ENCODE measurements at places on chromosomes 11 and 22. TPM values are rescaled to one million over a fixed set of nuclear protein-coding genes. Genes with fewer than 3 reads are reported as not detected.

GRCh38 chr22:28904211-28904896 lies 21.0 kb downstream of the ZNRF3 start:
- peak; percentile 28 for DNase-seq

DNA sequence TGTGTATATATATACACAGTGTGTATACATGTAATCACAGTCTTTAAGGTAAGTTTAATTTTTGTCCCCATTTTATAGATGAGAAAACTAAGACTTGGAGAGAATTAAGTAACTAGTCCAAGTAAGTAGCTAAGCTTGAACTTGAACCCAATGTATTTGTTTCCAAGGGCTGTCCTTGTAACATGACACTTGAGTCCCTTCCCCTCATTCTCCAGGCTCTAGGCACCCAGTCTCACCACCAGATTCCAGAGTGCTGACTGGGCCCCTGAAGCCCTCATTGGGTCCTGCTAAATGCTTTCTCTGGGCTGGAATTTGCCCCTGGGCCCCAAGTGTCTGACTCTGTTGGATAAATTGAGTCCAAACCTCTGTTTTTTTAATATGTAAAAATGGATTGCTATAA lies 45.5 kb downstream of the ADM start:
- DNase-seq = peak; percentile 61

- DNase-seq = no peak
Measured at GRCh38 chr11:75574698-75575602, 12.9 kb downstream of the SERPINH1 start.

DNA sequence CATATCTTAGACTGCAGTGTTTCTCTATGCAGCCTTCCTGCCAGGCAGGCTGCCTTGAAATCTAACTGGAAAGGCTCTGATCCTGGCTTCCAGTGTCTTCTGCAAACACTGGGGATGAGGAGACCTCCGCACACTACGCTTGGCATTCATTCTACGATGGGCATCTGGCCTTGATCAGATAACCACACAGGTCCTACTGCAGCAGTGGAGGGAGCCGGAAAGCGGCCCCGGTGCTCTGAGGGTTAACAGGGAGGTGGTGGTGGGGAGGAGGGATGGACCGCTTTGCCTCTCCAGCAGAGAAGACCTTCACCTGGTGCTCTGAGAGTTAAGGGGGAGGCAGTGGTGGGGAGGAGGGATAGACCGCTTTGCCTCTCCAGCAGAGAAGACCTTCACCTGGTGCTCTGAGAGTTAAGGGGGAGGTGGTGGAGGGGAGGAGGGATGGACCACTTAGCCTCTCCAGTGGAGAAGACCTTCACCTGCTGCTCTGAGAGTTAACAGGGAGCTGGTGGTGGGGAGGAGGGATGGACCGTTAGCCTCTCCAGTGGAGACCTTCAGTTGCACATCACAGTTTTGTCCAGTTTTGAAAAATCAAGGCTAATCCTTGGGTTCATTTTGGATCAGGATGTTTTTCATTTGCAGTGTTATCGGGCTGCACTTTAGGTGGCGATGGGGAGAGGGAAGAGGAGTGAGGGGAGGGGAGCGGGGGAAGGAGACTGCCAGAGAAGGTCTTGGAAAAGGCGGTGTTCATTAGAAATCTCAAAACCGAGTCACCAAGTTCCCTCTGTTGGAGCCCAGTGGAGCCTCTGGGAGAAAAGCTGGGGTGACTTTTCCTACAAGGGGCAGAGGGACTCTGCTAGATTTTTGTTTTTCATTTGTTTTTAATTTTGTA lies 5.6 kb downstream of the GAL start:
- DNase-seq = no peak

- no peak for DNase-seq
Measured at GRCh38 chr11:79592824-79593223, 152.0 kb upstream of the TENM4 start.

DNA sequence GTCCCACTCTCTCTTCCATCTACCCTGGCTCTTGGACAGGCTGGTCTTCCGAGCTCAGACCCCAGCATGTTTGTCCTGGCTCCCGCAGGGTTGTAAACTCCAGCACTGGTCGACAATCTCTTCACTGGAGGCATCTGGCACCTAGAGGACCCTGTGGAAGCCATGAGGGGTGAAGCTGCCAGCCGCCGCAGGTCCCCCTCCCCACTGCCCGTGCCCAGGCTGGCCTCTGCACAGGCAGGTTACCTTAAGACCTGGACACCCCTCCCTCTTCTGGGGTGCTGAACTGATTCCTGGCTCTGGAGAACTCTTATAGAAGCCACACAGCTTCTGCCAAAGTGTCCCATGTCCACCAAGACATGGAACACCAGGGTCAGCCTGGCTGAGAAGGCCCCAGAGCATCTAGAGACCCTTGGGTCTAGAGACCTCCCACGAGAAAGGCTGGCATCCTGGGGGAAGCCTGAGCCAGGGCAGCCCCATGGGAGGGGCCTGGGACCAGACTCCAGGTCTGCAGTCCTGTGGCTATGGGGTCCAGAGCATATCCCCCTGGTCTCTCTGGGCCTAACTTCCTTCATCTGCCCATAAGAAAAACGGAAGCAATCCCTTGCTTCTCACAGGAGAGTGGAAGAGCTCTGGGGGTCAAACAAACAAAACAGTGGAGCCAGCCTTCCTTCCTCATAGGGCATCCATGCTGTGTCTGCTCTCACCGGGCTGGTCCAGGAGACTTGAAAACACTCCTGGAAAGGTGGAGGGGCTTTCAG lies 30.6 kb downstream of the LMO1 start:
- no peak for DNase-seq

DNA sequence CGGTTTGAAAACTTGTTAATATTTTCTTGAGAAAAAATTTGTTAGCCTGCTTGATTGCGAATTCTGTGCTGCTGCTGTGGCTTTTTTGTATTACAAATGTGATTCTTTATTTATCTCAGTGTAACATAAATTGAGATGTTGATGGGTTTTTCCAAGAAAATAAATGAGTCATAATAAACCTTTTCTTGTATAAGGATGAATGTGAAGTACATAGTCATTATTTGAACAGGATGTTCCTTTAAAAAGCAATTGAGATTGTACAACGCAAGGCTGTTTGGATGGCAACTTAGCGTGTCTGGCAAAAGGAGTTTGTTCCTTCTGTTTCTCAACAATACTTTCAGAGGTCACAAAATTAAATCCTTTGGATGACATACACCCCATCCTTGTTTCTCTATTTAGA lies 24.6 kb upstream of the CARD18 start:
- peak; percentile 15 for DNase-seq

GRCh38 chr11:497565-498296 lies 9.3 kb downstream of the RNH1 start:
- DNase-seq = no peak

- DNase-seq = no peak
Measured at GRCh38 chr11:276219-276618, 2.0 kb upstream of the NLRP6 start.

DNA sequence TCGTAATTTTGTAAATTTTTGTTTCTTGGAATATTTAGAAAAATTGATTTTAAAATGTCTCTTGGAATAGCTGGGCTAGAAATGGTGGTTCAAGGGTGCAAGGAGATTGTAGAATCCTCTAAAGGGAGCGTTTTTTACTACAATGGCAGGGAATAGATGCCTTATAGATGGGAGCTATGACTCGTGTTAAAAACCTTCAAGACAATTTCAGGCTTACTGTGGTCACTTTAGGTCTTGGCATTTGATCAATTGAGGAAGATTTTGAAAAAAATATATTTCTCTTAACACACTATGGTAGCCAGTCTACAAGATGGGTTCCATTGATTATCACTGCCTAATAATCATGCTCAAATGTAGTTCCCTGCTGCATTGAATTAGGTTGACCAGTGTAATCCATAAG lies 25.0 kb downstream of the METTL15 start:
- DNase-seq = no peak

DNA sequence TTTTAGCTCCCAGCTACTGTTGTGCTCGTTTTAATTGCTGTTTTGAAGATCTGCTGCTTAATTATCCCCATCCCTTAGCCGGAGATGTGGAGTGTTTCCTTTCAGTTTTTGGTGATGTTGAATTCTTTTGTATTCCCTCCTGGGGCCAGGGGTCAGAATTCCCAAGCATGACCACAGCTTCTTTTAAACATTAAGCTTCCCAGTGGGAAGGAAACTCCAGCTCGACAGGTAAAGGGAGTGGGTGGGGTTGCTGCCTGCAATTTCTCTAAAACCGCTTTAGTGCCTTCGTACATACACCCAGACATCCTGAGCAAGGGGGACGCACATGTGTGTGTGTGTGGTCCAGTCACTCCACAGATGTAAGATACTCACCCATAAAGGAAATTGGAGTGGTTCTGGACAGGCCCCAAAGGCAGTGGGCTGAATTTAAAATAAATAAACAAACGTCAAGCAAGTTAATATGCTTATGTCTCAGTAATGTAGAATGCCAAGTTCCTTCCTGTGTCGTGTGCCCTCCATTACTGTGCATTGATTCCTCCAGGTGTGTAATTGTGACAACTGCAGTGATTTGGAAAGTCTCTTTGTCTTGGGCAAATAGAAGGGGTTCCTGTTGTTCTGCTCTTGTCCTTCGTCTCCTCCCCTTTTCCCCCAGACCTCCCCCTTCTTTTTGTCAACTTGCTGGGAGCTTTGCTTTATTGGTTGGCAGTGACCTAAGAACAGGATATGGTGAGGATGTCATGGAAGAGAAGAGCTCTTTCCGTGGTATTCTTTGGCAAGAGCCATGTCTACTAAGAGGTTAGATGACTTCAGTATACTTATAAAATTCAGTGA lies 19.2 kb upstream of the ADSL start:
- DNase-seq = no peak

DNA sequence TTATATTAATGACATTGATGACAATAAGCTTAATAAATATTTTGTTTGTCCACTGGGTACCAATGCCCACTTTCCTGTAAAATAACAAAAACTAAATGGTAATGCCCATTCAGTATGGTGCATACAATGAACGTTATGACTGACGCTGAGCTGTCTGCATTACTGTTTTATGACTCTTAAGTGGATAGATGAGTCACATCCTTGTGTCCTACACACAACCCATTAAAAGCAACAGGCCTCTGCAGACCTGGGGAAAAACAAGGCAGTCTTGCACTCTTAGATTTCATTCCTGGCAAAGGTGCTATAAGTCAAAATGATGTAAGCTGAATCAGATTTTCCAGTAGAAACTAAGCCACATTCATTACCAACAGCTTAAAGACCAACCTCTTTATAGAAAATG lies 176.3 kb upstream of the TMEM45B start:
- peak; percentile 91 for DNase-seq

The SCUBE2 gene
- 0.97 TPM for total RNA-seq

The CSF2RB gene
- 2.6 TPM for total RNA-seq

The LRRC74B gene
- not detected for total RNA-seq

The SNX32 gene
- under 0.01 TPM for total RNA-seq

The PGA4 gene
- not detected for total RNA-seq
